ENCODE measurements at places on chromosomes 11 and 22.

DNA sequence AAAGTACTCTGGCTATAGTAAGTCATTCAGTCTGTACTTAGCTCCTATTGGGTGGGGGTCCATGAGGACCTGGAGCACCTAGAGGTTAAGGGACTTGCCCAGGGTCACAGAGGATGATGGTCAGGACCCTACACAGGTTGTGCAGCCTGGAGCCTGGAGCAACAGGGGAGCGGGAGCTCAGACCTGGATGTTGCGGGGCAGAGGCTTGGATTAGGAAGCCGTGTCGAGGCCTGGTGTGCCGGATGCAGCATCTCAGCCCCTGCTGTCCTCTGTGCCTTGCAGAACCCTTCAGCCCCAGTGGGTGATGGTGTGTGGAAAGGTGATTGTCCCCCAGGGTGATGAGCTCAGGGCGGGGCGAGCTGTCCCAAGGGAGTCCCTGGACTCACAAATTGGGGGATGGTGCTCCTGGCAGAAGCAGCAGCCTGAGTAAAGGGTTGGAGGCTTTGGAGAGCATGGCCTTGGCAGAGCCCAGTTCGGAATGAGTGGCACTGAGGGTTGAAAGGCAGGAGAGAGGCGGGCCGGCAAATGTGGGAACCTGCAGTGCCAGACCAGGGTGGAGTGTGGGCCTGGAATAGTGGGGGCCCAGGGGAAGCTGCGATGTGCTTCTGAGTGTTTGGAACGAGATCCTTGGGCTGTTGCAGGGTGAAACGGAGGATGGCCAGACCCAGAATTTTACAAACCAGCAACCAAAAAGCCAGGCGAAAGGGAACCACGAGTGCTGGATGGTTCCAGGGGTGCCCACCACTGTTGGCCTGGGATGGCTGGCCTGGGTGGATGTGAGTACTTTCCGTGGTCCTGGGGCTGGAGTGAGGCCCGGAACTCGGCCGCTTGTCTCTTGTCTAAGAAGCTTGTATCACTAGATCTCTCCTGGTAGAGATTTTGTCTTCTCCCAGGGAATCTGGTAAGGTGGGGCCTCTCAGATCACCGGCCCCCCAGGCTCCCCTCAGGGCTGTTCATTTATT, 2.9 kb downstream of the TPCN2 start:
- no peak for DNase-seq

- DNase-seq, result peak; percentile 20
Observed at GRCh38 chr11:114346709-114347141, 50.5 kb downstream of the NNMT start.

GRCh38 chr22:35329114-35329847, 29.6 kb downstream of the TOM1 start:
- DNase-seq, result no peak

- DNase-seq, result peak; percentile 20
Observed at GRCh38 chr11:124108156-124108555, 7.1 kb upstream of the VWA5A start.

GRCh38 chr22:49235463-49236300, 592.0 kb downstream of the BRD1 start:
- no peak for DNase-seq

GRCh38 chr11:1832211-1832919, 2.4 kb upstream of the SYT8 start:
- peak; percentile 54 for DNase-seq

DNA sequence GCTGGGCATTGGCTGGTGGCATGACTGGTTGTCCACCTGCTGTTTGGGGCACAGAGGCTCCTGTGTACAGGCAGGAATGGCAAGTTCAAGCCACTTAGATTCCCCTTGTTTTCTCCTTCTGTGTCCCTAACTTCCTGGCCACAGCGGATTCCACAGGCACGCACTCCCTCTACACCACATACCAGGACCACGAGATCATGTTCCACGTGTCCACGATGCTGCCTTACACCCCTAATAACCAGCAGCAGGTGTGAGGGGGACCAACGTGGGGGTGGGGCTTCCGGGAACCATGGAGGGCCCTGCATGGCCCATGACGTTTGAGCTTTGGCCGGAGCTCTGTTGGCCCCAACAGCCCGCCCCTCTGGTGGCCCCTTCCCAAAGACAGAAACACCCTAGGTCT, 7.8 kb downstream of the SIPA1 start:
- DNase-seq, result no peak

GRCh38 chr22:40240686-40241085, 63.0 kb downstream of the TNRC6B start:
- DNase-seq, result no peak

DNA sequence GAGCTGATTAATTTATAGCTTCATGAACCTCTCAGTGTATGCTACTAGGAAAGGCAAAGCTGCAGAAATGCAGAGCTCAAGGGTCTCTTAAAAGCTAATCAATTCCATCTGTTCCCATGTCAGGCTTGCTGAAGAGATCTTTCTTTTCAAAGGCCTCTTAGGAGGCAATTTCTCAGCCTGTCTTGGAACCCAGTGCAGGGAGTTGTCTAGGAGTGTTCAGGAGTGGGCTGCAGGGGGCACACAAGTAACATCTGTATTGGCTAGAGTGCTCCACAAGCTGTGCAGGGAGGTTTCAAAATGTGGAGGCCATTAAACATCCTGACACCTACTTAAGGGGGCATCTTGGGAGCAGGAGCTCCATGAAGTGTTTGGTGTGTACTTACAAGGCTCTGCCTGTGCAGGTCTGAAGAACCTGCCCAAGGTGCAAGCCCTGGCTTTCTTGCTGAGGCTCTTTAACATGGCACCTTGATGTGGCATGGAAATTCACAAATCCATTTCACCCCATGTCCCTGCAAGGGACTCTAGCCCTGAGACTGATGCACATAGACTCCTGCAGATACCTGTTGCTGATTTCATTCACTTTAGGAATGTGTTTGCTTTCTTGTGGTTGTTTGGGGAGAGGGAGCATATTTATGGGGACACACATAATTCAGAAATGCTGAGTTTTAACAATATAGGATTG, 134.7 kb downstream of the ME3 start:
- DNase-seq, result no peak

DNA sequence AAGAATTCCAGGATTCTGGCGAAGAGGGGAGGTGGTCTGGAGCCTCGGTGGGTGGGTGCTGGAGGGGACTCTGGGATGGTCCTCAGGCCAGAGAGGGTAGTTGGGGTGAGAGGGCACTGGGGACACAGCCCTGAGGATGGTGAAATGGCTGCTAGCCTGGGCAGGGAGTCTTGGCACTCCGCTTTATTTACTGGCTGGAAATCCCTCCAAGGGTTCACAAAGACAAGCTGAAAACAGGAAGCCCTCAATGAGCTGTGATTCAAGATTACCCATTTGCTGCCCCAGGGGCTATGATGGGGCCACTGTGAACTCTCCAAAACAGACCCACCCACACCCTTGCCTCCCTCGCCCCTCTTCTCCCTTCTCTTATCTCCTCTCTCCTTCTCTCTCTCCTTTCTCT, 71.9 kb downstream of the FBXO7 start:
- no peak for DNase-seq

- DNase-seq, result no peak
Observed at GRCh38 chr11:67310246-67311050, 7.1 kb downstream of the SSH3 start.

DNA sequence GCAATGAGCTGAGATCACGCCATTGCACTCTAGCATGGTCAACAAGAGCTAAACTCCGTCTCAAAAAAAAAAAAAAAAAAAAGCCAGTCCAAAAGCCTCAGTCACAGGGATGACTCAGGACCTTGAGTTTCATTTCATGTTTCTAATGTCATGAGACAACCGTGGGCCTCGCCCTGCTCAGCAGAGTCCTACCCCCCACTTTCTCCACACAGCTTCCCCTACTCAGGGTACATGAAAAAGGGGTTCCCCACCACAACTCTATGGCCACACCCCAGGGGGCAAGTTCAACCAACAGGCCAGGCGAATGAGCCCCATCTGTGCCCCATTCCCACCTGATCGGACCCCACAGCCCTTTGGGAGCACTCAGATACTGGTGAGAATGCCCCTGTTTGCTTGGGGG, 24.3 kb upstream of the ADA2 start:
- DNase-seq, result peak; percentile 97

DNA sequence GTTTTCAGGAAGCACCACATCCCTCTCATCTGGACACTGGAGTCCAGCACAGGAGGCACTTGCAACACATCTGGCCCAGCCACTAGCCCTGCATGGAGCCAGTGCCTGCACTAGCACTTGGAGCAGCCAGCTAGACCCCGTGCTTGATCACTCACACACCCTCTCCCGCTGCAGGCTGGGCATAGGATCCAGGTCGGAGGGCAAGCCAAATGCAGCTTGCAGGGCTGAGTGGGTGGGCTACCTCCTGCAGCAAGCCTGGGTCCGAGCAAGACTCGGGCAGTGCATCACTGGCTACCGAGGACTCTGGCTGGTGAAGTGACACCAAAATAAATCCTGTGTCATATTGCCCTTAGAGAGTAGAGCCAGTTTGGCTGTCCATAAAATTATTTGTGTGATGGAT, 1795.4 kb downstream of the LRRC4C start:
- no peak for DNase-seq

GRCh38 chr11:83115551-83115950, 41.4 kb upstream of the PCF11 start:
- DNase-seq, result no peak

DNA sequence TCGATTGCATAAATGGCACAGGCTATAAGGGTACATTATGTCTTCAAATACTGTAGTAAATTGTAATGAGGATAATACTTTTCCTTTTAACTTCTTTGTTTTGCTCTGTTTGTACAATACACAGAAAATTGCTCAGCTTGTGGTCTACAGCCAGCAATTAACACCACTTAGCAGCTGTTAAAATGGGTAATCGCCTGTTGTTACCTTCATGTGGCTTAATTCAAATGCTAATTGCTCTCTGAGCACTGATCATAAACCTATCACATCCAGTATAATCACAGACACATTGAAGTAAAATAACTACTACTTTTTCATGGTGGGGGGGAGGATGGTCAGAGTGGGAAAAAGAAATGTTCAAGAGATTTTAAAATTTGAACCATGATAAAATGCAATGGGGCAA, 1164.1 kb upstream of the CNTN5 start:
- DNase-seq, result no peak

DNA sequence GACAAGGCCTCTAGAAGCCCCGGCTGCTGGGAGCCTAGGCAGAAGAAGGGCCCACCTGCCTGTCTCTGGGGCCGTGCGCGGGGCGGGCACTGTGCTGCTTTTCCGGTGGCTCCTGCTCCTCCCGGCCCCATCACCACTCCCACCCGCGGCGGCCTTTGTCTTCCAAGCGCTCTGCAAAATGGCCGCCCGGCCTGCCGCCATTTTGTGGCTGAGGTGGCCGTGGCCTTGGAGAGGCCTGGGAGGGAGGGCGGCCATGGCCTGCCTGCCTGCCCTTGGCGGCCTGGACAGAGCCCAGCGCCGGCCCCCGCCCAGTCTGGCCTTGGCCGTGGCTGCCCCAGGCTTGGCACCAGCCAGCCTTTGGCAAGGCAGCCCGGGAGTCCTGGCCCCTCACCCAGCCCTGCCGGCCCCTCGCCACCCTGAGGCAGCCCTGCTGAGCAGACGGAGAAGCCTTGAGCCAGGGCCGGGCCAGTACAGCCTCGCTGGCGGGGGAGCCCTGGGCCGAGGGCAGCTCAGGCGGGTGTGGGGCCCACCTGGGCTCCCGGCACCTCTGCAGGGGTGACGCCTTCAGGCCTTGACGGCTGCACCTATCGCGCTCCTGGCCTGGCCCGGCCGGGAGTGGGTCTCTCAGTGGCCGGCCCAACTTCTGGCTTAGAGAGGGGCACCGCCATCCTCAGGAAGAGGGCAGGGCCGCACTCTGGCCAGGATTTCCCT, 46.0 kb upstream of the PPARA start:
- DNase-seq, result no peak

- DNase-seq, result no peak
Observed at GRCh38 chr11:59610289-59610688, 5.3 kb downstream of the OSBP start.

DNA sequence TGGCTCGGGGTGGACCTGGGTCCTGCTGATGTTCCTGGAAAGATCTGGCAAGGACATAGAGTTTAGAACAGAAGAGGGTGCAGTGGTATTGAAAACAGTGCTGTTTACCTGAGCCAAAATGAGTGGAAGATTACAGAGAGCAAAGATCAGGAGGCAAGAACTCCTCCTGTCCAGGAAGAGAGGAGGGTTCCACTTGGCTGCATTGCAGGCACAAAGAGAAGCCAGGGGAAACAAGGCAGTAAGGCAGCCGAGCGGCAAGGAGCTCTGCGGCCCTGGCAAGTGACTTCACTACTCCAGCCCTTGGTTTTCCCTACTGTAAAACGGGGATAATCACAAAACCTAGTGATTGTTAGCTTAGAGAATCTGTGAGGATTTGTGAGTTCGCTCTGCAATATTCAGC, 3.7 kb upstream of the PACSIN2 start:
- no peak for DNase-seq

GRCh38 chr22:36900225-36900624, 13.2 kb upstream of the CSF2RB start:
- no peak for DNase-seq

- DNase-seq, result no peak
Observed at GRCh38 chr11:106331176-106331575, 253.7 kb downstream of the AASDHPPT start.

DNA sequence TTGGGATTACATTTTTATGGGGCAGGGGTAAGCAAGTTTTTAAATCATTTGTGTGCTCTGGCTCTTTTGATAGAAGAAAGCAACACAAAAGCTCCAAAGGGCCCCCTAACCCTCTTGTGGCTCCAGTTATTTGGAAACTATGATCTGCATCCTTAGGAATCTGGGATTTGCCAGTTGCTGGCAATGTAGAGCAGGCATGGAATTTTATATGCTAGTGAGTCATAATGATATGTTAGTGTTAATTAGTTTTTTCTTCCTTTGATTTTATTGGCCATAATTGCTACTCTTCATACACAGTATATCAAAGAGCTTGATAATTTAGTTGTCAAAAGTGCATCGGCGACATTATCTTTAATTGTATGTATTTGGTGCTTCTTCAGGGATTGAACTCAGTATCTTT, 10.1 kb downstream of the RAG1 start:
- DNase-seq, result no peak

GRCh38 chr11:128940603-128941002, 2.1 kb downstream of the TP53AIP1 start:
- no peak for DNase-seq

DNA sequence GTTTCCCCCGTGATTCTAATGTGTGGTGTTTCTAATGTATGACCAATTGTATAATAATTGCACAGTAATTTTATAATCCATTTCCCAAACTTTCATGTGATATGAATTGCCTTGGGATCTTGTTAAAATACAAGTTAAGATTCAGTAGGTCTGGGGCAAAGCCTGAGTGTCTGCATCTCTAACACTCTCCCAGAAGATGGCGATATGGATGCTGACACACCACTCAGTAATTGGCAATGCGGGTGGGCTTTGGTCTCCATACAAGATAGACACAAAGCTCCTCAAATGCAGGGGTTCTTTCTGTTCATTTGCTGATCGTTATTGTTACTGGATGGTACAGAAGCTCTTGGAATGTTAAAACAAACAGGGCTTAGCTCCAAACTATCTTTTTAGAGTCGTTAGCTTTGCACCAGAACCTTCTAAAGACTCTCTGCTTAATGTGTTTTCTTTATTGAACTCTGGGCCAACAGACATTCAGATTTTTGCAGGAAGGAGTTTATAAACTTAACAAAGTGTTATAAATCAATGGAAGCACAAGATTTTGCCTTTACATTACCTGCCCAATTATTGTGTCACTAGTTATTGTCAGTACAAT, 45.4 kb upstream of the ANO3 start:
- DNase-seq, result no peak

- DNase-seq, result no peak
Observed at GRCh38 chr22:39405346-39406085, 5.9 kb downstream of the TAB1 start.

GRCh38 chr11:116823031-116823843, at the start of gene APOA4:
Gene APOA4 (minus strand): TSS chr11:116823304. CDS start chr11:116823191, 113 bp downstream.
- no peak for DNase-seq

- no peak for DNase-seq
Observed at GRCh38 chr11:33405834-33406602, 148.8 kb downstream of the HIPK3 start.

All from suppressor macrophage treated with lipopolysaccharide for 4 hours (primary cell).